KBM-7 (cell line): ENCODE measurements at places on chromosomes 1 and 21.

DNA sequence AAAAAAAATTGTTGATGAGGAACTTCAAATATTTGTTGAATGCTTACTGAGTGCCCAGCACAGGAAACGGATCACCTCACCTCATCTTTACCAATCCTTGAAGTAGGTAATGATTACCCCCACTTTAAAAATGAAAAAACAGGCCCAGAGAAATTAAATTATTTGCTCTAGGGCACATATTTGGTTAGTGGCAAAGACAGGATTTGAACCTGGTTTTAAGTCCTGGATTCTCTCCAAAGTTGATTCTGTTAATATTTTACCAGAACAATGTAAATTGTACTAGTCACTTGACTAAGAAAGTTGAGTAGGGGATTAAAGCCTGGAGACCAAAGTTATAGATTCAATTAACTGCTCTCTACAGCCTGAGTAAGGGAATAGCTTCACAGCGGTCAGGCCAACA, 97.9 kb downstream of the GIPC2 start:
- no peak for DNase-seq

DNA sequence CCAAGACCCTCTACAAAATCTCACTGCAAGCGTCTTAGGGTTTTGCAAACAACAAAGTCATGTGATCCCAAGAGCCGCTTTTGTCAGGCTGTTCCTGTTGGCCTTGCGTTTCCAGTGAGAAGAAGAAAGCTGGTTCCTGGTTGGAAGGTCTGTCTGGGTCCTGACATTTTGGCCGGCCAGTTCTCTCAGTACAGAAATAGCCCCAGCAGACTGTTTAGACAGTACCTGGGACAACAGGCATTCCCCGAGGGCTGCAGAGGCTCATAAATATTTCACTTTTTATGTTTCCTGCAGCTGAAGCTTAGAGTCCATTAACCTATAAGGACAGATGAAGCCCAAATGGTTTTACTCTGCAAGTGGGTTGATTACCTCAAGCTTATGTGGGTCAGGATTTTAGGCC, 8.6 kb downstream of the GPR137B start:
- DNase-seq: no peak

DNA sequence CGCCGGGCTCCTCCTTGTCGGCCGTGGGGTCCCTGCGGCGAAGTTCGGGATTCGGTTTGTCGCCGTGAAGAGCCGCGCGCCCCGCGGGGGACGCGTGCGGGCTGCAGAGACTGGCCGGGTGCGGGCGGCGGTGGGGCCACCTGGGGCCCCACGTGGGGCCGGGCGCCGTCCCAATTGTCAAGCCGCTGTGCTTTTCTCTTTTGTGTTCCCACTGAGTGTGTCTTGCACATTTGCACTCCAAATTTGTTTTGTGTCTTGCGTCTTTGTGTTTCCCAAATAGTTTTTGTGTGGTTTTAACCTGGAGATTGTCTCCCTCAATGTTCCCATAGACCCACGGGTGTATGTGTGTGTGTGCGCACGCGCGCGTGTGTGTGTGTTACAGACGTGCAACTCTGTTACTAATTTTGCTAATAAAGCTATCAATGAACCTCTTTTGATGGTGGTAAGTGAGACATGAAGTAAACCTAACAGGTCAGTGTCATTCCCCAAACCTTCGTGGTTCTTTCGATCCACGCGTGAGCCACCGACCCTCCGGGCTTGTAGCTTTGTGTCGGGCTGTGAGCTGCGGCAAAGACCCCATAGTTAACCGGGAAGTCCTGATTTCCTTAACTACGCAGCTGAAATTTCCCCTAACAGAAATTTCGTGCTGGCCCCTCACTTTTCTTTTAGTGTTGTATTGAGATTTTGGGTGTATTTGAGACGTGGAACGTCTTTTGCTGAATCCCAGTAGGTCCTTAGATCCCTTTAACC, 708 bp downstream of the PRDM2 start:
- DNase-seq: peak; percentile 61

GRCh38 chr1:91727763-91728162, 158.2 kb downstream of the TGFBR3 start:
- no peak for DNase-seq

- DNase-seq: no peak
Measured at GRCh38 chr1:36133484-36133883, 8.5 kb upstream of the COL8A2 start.

- DNase-seq: no peak
Measured at GRCh38 chr1:188243456-188243855, 1414.7 kb downstream of the PLA2G4A start.
